ENCODE measurements at places on chromosomes 6 and 20.

- no peak for DNase-seq
Measured at GRCh38 chr6:166675736-166676135, 48.7 kb upstream of the RPS6KA2 start.

DNA sequence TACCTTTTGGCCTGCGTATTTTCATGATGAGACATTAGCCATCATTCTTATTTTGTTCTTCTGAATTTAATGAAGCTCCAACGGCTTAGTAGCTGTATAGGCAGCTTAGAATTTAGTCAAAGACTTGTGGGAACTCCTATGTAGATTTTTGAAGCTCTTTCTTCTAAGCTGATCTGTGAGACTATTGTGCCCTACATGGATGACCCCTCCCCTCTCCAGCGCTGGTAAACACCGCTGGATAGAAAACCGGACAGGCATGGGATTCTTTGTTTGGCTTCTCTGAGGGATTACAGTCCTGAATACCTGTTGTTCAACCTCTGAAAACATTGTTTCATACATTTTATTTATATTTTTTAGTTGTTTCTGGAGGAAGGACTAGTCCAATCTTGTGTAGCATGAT, 1353.4 kb downstream of the GRIK2 start:
- DNase-seq, result no peak

- no peak for DNase-seq
Measured at GRCh38 chr6:131646249-131646670, 9.2 kb downstream of the ENPP3 start.

DNA sequence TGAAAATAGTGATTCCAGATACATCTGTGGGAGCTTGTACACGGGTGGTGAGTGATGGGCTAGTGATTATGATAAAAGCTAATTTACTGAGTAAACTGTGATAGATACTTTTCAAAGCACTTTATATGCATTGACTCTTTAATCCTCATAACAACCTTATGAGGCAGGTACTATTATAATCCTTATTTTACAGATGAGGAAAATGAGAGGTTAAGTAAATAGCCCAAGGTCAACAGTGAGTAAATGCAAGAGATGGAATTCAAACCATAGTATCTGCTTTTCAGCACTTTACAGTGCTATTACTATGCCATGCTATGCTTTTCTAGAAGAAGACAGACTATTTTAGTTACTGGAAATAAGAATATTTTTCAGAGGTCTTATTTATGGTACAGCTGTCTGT, 320.9 kb upstream of the CITED2 start:
- no peak for DNase-seq

GRCh38 chr6:142946924-142947713, 2.1 kb upstream of the HIVEP2 start:
- peak; percentile 81 for DNase-seq

DNA sequence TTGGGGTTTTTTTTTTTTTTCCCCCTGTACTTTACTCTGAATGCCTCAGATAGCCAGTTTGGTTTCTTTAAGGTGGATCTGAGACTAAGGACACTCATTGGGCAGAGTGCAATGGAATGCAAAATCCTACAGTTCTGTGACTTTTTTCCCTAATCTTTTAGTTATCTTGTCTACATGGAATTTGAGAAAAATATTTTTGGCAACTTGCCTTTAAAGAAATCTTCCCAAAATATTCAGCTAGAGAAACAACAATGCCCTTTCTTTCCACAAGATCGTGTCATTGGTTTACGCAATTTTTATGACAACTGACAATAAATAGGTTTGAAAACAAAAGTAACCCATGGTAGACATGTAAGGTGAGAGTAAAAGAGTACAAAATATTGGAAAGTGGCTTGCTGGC, 171.7 kb upstream of the LAMP5 start:
- DNase-seq, result no peak

DNA sequence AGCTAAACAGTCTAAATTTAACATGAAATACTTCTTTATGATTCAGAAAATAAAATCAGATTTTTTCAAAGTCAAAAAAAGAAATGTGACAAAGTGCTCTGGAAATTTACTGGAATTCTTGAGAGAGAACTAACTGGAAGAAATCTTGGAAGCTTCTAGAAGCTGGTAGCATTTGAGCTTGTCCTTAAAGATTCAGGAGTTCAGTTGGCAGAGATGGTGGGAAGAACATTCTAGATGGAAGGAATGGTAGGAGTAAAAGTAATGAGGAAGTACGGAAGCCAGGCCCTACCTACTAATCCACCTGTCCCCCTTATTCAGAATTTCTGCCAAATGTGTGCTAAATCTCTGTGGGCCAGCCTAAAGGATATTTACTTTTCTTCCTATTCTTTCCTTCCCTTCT, 21.2 kb downstream of the RALY start:
- no peak for DNase-seq

DNA sequence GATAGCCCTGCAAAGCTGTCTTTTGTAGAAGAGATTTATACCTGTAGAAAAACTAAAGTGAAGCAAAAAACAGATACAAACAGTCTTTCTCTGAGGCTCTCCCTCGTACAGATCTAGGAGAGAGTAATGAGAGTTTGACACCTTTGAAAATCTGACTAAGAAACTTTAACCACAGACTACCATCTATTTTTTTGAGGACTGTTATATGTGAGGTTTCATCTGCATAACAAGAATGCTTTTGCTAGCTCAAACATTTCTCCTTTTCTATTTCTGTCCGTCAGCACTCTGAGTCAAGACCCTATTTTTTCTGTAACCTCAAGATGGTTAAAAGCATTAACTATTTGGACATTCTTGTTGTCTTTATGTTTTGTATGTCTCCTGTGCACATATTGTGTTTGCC, 193.0 kb downstream of the BTBD3 start:
- no peak for DNase-seq

DNA sequence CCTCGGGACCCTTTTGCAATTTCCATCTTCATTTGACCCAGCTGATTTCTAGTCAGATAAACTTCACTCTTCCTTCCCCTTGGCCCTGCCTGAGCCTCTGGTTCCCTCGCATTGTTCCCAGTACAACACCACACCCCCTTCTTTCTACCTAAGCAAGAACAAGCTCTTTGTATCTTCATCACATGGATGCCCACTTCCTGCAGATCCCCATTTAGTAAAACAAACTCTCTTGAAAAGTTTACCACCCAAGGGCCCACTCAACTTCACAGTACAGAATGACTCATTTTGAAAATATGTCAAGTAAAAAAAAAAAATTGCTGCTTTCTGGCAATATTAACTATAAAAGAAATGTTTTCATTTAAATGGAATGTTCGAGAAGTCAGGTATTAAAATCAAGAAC, 5.2 kb downstream of the FAXC start:
- no peak for DNase-seq

- peak; percentile 93 for DNase-seq
Measured at GRCh38 chr20:63707558-63708300, at the start of the genes ARFRP1 and ZGPAT. Gene ARFRP1, minus strand, starts transcription at chr20:63707976. Its CDS starts 885 bp downstream, at chr20:63707091. Gene ZGPAT, plus strand, starts transcription at chr20:63708039. Its CDS starts 542 bp downstream, at chr20:63708581.

DNA sequence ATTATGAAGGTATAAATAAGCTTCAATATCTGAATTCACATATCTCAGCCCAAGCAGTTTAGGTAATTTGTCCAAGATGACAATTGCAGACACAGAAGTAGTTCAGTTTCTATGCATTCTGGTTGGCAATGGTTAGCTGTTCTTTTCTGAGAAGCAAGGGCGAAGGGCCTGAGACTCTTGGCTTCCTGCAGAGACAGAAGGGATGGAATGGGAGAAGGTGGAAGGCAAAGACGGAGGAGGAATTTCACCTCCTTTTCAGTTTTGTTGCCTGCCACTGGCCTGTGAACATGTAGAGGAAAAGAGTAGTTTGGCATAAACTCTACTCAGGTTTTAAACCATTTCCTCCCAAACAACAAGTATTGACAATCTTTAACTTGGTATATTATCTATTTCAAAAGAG, 180.7 kb upstream of the HS3ST5 start:
- no peak for DNase-seq

DNA sequence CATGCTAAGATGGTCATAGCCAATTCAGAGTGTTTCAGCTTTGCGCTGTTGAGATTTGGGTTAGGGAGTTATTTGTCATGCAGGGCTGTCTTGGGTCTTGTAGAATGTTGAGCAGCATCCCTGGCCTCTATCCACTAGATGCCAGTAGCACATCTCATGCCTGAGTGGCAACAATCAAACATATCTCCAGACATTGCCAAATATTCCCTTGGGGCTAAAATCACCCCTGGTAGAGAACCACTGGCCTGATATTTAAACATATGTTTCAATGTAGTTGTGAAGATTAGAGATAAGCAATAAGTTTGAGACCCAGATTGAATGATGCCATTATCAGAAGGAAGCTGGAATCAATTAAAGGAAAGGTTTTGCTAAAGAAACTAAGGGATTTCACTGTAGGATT, 463.3 kb downstream of the DOK5 start:
- no peak for DNase-seq

- DNase-seq, result no peak
Measured at GRCh38 chr20:37397076-37397953, 51.4 kb downstream of the SRC start.

DNA sequence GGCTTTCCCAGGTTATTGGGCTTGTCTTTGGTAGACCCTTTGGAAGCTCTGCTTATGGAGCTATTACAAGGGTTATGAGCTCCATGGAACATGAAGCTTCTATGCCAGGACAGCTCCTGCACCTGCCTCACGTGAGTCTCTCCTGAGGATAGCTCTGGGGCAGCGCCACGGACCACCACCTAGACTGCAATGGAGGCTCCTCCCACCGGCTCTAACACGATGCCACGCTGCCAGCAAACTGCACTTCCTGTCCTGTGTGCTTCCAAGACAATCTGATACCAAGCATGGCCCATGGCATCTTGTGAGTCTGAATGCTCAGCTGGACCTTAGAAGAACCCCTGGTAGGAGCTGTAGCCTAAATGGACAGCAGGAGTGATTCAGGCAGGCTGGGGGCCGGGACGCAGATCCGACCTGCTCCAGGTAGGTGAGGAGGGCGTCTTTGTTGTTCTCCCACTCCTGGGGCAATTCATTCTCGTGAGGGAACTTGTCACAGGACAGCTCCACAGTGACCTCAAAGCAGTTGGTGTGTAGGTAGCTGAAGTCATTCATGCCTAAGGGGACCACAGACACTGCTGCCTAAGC, 5.5 kb downstream of the CPXM1 start:
- no peak for DNase-seq

- DNase-seq, result no peak
Measured at GRCh38 chr20:23212011-23212410, 125.9 kb upstream of the CD93 start.

GRCh38 chr6:157240960-157241311, 82.4 kb downstream of the TMEM242 start:
- DNase-seq, result no peak

DNA sequence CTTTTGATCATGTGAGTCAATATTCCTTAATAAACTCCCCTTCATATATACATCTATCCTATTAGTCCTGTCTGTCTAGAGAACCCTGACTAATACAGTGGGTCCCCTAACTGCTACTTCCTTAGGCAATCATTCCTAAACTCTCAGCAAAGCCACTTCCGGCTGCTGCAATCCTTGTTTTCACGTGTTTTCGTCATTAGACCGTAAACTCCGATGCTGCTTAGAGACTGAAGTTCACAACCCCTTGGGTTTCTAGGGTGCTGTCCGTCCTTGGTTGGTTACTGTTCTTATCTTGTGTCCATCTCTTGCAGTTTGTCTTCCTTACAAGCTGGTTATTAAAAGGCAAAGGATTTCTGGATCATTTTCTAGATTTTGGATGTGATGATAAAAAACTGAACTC, 106.4 kb downstream of the GMPR start:
- DNase-seq, result no peak

DNA sequence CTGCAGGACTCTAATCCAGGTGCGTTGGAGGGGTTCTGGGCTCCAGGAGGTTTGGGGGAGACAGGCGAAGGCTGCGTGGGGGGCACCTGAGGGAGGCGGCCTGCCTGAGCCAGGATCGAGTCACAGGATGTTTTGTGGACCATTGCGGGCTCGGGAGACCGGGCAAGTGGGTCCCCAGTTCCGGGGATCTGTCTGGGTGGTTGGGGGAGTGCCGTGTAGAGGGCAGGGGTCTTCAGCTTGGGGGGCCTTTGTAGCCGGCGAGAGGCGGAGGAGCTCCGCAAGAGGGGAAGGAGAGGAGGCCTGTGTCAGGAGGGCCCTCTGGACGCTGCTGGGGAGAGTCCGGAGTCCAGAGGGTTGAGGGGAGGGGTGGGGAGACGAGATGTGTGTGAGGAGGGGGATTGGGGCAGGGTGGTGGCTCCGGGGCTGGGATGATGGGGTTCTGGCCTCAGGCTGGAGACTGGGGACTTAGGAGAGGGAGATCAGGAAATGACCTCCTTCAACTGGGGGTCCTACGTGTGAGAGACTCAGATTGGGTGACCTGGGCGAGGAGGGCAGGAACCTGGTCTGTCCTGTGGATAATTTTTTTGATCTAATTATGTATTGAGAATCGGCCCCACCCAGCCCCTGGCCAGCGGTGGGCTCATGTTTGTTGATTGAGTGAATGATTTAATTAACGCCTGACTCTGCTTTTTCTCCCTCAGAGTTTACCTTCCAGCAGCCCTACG, 505 bp downstream of the SNAI1 start:
- DNase-seq, result no peak

DNA sequence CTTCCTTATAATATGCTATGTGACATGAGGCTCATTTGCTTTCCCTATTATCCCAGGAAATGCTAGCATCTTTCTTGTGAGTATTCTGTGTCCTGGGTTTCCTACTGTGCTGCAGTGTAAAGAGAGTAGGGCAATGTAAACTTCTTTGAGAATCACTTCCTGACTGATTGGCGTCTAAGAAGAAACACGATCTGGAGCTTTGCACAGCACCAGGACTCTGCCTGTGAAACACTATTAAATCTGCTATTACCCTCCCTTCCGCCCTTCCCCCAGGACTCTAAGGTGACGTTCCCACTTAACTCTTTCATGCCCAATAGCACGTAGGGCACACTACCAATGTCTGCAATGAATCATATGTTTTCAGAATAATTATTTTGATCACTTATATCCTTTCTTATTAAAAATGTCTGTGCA, 607.3 kb upstream of the CITED2 start:
- DNase-seq, result no peak

DNA sequence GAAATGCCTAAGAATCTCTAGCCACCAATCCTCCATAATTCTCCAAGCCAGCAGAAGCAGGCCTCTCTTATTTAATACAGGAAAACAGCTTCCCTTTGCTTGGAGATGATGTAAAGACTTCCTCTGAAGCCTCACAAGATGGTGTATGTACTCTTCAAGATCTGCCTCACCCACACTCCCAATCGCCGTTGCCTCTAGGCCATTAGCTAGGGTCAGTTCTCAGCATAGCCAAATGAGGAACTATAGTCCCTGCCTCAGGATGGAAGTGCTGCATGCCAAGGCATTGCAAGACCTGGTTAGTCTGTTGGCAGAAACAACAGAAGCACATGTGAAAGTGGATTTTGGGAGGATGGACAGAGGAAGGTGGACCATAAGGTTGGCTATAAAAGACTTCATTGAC, 139.1 kb downstream of the SCML4 start:
- no peak for DNase-seq

DNA sequence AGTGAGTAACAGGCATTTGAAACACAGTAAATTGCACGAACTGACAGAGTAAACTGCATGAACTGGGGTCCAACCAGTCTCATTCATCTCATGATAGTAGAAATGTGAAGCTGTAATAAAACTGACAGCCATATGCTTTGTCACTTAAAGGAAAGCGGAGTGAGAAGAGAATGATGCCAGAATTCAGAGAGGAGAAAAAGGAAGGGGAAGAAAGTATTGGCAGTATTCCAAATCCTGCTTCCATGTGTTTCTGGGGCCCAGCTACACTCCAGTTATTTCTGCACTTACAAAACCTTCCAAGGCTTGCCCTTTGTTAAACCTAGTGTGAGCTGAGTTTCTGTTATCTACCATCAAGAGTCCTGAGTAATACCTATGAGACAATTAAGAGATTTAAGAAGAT, 17.2 kb downstream of the SNX14 start:
- DNase-seq, result no peak

- DNase-seq, result no peak
Measured at GRCh38 chr6:154306696-154307095, 49.9 kb downstream of the IPCEF1 start.

- peak; percentile 45 for DNase-seq
Measured at GRCh38 chr6:127266892-127267645, 405 bp downstream of the RNF146 start.

Measured in tibial artery (tissue), 4 donors.